Coronary artery (tissue), 2 donors: ENCODE measurements at places on chromosomes 3 and 15.

GRCh38 chr15:73650416-73651126 lies 17.4 kb upstream of the NPTN start:
- DNase-seq = no peak

DNA sequence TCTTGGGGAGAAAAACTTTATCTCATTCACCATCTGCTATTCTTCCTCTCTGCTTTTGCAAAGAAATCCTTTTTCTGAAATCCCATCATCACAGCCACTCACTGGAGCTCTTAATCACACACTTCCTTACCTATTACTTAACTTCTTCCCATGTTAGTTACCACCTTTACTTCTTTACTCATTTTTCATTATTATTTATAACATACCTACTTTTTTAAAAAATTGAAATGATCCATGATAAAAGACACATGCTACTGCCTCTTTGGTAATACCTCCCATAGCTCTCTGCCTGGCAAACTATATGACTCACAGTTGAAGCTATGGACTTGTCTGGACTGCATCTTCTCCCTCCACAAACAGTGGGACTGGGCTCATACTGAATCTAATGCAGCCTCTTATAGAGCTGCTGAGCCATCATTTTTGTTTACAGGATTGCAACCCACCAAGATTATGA lies 150.3 kb downstream of the TNIK start:
- no peak for DNase-seq

- no peak for DNase-seq
These were observed 98.2 kb downstream of the ZNF609 start for GRCh38 chr15:64558460-64559179.

GRCh38 chr3:132638706-132639105 lies 20.9 kb downstream of the ACAD11 start:
- no peak for DNase-seq

- no peak for DNase-seq
These were observed 19.0 kb downstream of the PDHB start for GRCh38 chr3:58414538-58415197.

- DNase-seq = no peak
These were observed 6.1 kb downstream of the ERICH6 start for GRCh38 chr3:150697646-150698045.

DNA sequence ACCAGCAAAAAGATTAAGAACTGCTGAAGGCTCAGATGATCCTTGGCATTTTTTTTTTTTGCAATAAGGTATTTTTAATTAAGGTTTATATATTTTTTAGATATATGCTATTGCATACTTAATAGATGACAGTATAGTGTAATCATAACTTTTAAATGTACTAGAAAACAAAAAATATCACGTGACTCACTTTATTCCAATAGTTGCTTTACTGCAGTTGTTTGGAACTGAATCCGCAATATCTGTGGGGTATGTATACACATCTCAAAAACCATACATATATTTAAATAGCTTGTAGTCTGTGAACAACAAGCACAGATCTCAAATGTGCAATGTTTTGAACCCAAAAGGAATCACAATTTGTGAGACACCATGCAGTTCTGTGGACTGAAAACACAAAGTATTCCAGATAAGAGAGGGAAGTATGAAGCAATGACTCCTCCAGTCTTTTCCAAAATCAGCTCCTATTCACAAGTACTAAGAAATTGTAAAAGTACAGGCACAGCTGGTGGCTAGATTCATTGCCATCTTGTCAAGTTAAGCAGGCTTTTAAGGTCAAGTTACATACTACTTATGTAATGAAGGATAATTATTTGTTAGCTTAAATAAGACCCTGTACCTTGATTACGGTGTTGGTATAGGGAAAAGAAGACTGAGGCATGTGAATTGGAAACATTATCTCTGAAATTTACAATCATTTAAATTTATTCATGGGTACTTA lies 331.1 kb downstream of the TBC1D5 start:
- DNase-seq = no peak

GRCh38 chr15:47964229-47964628 lies 156.6 kb upstream of the SLC24A5 start:
- DNase-seq = no peak

- no peak for DNase-seq
These were observed 141.9 kb upstream of the C2CD4B start for GRCh38 chr15:62306851-62307504.

- DNase-seq = no peak
These were observed 7.8 kb downstream of the MFSD1 start for GRCh38 chr3:158809642-158810041.

- no peak for DNase-seq
These were observed 33.1 kb downstream of the RBP2 start for GRCh38 chr3:139443186-139443585.

- no peak for DNase-seq
These were observed 90.6 kb upstream of the AKAP13 start for GRCh38 chr15:85289677-85290365.

DNA sequence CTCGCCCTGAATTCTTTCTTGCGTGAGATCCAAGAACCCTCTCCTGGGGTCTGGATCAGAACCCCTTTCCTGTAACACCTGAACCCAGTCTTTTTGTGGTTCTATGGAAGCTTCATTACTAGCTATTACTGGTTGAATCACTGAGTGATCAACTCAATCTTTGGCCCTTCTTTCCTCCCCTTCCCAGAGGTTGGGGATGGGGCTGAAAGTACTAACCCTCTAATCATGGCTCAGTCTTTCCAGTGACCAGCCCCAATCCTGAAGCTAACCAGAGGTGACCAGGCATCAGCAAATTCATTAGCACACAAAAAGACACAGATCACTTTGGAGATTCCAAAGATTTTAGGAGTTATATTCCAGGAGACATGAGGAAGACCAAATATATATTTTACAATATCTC lies 39.5 kb downstream of the HERC1 start:
- DNase-seq = no peak

DNA sequence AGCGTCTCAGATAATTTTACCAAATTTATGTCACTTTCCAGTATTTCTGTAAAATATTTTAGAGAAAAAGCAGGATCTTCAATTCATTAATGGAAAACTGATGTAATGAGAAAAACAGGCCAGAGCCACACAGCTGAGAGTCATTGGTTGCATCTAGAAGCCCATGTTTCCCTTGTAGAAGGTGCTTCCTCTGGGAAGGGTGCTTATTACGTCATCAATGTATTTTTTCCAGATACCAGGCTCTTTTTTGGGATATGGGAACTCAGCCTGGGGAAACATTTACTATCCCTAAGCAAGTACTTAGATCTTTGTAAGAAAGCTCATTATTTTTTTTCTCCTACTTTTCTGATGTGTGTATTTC lies 89.1 kb upstream of the PHLDB2 start:
- no peak for DNase-seq
